ENCODE measurements at places on chromosomes 3 and 15. TPM values are rescaled to one million over a fixed set of nuclear protein-coding genes. Genes with fewer than 3 reads are reported as not detected.
A peak's percentile ranks its signal among the peaks of the same experiment; 100 is the strongest.

DNA sequence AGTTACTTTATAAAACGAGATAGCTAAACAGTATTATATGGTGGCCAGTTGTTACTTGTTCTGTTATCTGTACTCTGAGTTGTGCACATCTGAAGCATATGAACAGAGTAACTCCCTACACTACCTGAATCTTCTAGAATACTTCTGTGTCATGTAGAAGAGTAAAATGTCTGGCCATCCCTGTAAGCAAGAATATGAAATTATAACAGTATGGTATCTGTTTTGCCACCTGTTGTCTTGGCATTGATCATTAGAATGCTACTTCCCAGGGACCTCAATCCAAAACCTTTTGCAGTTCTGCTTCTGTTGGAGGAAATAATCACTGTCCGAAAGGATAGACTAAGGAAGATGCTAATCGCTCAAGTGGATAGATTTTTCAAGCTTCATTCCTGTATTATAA, 1.9 kb downstream of the TEX9 start:
- peaks cover 6% of the 10 kb centered on the region for H3K36me3 ChIP-seq
- H3K27me3 ChIP-seq = no peaks in the 10 kb centered on the region
- peaks cover 48% of the 10 kb centered on the region for H3K4me1 ChIP-seq
- peak overlapping the region; percentile 76 for H3K4me3 ChIP-seq
- no peak overlapping the region for H3K27ac ChIP-seq

DNA sequence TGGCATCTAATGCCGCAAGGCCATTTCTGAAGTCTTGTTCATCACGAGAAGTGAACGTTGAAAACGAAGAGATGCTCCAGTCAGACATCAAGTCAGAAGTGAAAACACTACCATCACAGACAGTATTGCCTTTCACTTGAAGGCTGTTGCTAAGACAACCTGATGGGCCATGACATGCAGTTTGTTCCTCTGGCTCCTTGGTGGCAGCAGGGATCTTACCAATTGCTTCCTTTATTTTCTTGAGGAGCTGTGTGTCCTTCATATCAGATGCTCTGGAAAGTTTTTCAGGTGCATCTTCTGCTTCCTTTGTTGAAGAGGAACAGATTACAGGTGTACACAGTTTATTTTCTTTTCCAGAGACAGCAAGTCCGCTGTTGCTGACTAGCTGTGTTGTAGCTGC, 30.7 kb upstream of the MYLK start:
- H3K27me3 ChIP-seq = no peaks in the 10 kb centered on the region
- H3K27ac ChIP-seq = no peak overlapping the region
- H3K4me1 ChIP-seq = no peaks in the 10 kb centered on the region
- H3K36me3 ChIP-seq = peaks cover 1% of the 10 kb centered on the region
- no peak for DNase-seq

- no peak overlapping the region for H3K4me3 ChIP-seq
- peaks cover 35% of the 10 kb centered on the region for H3K4me1 ChIP-seq
- no peaks in the 10 kb centered on the region for H3K27me3 ChIP-seq
- peaks cover 8% of the 10 kb centered on the region for H3K36me3 ChIP-seq
- no peak overlapping the region for H3K27ac ChIP-seq
- DNase-seq = no peak
These were observed 10.3 kb downstream of the ATP11B start for GRCh38 chr3:182803596-182803995.

DNA sequence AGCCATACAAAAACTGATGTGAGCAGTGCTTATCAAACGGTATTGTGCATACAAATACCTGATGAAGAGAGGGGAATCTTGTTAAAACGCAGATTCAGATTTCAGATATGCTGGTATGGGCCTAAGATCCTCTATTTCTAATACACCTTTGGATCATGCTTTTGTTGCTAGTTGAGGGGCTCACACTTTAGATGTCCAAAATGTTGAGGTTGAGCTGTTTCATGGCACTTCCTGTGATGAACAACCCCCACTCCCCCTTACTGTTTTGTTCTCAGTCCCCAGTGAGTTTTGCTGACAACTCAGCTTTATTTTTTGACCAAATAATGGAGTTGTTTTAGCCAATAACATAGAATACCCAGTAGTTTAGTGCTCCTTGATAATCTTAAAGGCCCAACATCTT, 53.2 kb downstream of the ROBO2 start:
- H3K4me3 ChIP-seq = no peak overlapping the region
- H3K4me1 ChIP-seq = no peaks in the 10 kb centered on the region
- H3K27me3 ChIP-seq = peaks cover 41% of the 10 kb centered on the region
- no peak for DNase-seq
- no peak overlapping the region for H3K27ac ChIP-seq

- H3K36me3 ChIP-seq = no peaks in the 10 kb centered on the region
- DNase-seq = peak; percentile 2
- H3K27me3 ChIP-seq = peaks cover 97% of the 10 kb centered on the region
- no peak overlapping the region for H3K4me3 ChIP-seq
These were observed 387.2 kb downstream of the ROBO1 start for GRCh38 chr3:79380581-79380980.

DNA sequence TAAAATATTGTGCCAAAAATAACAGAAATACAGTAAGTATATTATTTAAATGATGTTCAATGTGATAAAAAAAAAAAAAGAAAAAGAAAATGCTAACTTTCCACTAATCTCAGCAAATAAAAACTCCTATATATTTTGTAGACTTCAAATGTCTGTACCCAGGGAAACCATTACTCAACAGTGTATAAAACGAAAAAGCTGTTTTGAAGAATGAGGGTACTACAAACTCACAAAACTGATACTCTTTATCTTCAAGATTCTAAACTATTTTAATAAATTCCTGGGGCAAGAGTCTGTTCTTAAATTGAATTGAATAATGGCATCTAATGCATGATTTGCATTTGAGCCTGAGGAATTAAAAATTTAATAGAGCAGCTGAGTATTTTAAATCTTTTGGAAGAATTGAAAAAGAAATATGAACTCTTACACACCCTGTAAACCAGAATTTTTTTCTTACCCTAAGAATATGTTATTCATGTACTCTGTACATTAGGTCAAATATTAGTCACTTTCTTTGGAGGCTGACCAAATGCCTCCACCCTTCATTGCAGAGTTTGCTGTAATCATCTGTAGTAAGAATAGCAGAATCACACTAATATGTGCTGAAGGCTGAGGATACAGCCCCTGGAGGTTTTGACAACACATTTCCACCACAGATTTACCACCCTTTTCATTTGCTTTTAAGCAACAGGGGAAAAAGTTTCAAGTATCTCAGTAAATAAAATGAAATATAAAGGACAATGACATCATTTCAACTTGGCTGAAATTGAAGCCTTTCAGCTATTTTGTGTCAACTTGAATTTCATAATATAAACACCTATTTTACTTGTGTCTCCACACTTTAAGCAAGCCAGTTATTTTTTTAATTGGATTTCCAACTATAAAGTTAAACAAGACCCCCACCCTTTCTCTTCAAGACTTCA, 79.7 kb downstream of the FBN1 start:
- no peaks in the 10 kb centered on the region for H3K27me3 ChIP-seq
- peaks cover 39% of the 10 kb centered on the region for H3K4me1 ChIP-seq
- DNase-seq = peak; percentile 85
- H3K4me3 ChIP-seq = peak overlapping the region; percentile 14
- H3K36me3 ChIP-seq = no peaks in the 10 kb centered on the region
- peak overlapping the region; percentile 94 for H3K27ac ChIP-seq

- H3K27me3 ChIP-seq = no peaks in the 10 kb centered on the region
- H3K36me3 ChIP-seq = peaks cover 13% of the 10 kb centered on the region
- peaks cover 7% of the 10 kb centered on the region for H3K4me1 ChIP-seq
These were observed 54.8 kb downstream of the CCDC54 start for GRCh38 chr3:107432013-107432515.

DNA sequence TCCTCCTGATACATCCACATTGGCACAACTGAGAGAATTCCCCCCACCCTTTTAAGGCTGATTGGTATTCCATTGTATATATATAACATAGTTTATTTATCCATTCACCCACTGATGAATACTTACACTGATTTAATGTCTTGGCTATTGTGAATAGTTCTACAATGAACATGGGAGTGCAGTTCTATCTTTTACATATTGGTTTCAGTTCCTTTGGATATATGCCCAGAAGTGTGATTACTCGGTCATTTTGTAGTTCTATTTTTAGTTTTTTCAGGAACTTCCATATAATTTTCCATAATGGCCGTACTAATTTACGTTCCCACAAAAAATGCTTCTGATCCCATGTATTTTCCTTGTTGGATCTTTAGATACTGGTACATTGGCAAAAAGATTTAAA, 135.3 kb downstream of the FMN1 start:
- H3K4me1 ChIP-seq = no peaks in the 10 kb centered on the region
- no peaks in the 10 kb centered on the region for H3K36me3 ChIP-seq
- no peak overlapping the region for H3K4me3 ChIP-seq
- no peak overlapping the region for H3K27ac ChIP-seq
- DNase-seq = no peak

DNA sequence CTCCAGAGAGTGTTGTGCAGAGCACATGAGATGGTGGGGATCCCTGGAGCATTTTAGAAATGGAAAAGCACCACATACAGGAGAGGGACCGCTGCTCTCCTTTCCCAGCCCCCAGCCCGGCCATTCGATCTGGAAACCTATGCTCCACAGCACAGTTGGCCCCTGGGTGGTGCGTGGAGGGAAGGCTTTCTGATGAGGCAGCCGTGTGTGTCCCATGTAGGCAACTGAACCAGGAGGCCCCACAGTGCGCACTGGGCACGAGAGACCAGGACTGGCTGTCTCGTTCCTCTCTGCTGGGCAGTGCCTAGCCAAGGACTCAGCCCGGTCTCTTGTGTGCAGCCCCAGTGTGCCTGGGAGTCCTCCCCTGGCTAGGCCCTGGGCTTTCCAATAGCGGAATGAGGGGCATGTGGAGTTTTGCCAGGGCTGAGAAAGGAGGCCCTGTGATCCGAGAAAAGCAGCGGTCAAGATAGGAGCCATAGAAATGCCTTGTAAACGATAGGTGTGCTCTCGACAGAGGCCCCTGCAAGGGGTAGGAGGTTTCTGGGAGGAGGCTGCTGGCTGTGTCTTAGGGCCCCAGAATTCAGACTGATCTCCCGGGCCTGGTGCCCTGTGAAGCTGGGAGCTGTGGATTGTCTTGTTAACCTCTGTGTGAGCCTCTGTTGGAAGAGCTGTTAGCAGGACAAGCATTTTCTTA, 39.0 kb downstream of the CHDH start:
- H3K36me3 ChIP-seq = no peaks in the 10 kb centered on the region
- no peak for DNase-seq
- H3K4me3 ChIP-seq = no peak overlapping the region

GRCh38 chr3:179027326-179027900, 44.2 kb downstream of the ZMAT3 start:
- H3K27ac ChIP-seq = peak overlapping the region; percentile 89
- H3K4me1 ChIP-seq = peaks cover 16% of the 10 kb centered on the region
- H3K4me3 ChIP-seq = peak overlapping the region; percentile 48
- peak; percentile 71 for DNase-seq

The RASGRF1 gene
- total RNA-seq = 0.29 TPM

The SLC25A26 gene
- total RNA-seq = 24.8 TPM

The CYP1A1 gene
- not detected for total RNA-seq

The KLF15 gene
- 5.3 TPM for total RNA-seq

The SPRED1 gene
- 26.4 TPM for total RNA-seq

All from MCF 10A (cell line).